ENCODE measurements at places on chromosomes 6 and 20.

- DNase-seq, result no peak
Measured at GRCh38 chr6:166921570-166921969, 34.8 kb downstream of the RNASET2 start.

- no peak for DNase-seq
Measured at GRCh38 chr20:44931911-44932310, 22.1 kb downstream of the PABPC1L start.

GRCh38 chr20:689348-689747 lies 13.7 kb upstream of the SCRT2 start:
- DNase-seq, result no peak

GRCh38 chr6:53925891-53926290 lies 131.1 kb downstream of the LRRC1 start:
- no peak for DNase-seq

GRCh38 chr6:102525336-102525735 lies 1131.8 kb downstream of the GRIK2 start:
- no peak for DNase-seq

DNA sequence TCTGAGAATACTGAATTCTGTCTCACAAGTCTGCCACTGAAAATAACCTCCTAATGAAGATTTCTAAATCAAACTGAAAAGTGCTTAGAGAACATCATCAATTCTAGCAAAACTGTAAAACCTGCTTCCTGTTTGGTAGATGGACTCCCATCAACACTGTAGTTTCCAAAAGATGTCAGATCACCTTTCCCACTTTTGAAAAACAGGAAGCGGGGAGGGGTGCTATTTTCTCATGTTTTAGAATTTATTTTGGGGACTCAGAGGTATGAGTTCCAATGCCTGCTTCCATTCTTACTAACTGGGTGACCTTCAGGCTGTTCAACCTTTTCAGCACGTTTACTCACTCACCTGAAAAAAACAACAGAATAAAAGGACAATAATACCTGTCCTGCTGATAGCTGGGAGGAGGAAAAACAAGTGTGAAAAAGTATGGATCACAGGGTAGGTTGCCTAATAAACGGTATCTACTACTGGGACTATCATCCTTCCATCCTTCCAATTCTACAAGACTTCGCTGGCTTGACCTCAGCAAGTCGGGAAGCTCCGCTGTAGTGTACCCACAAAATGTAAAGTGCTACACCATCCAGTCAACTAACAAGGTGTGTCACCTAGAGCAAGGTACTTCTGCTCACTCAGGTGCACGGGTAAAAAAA lies 1.1 kb downstream of the ATP5F1E start:
- DNase-seq, result no peak

GRCh38 chr6:167237438-167238145 lies 53.5 kb upstream of the UNC93A start:
- no peak for DNase-seq

- no peak for DNase-seq
Measured at GRCh38 chr6:33732817-33733708, 13.6 kb downstream of the IP6K3 start.

GRCh38 chr20:20487811-20488210 lies 119.9 kb downstream of the INSM1 start:
- DNase-seq, result no peak

DNA sequence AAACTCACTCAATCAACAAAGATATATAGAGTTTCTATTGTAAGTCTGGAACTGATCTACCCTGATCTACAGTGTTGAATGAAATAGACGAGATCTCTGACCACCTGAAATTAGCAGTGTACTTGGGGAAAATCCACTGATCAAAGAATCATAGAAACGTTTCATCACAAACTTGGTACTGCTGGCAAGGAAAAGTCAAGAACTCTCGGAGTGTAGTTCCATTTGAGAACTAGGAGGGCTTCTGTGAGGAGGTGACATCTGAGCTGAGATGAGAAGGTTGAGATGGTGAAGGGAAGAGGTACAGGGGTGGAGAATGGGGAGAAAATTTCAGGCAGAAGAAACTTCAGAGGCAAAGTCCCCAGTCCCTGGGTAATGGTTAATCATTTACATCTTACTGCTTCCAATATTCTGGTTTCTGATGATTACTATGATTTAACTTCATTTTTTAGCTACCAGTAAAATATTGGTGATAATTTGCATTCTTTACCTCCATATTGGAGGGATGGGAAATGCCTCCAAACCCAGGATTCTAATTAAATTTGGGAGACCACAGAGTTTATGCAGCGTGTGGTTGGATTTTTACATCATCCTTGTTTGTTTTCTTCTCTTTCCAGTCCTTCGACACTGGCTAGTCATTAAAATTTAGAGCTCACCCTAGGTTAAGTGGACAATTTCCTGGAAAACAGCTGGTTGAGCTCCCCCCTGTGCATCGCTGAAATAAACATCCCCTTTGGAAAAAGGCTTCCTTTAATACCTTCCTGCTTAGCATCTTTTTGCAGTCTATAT lies 191.9 kb downstream of the BCAS1 start:
- DNase-seq, result no peak

DNA sequence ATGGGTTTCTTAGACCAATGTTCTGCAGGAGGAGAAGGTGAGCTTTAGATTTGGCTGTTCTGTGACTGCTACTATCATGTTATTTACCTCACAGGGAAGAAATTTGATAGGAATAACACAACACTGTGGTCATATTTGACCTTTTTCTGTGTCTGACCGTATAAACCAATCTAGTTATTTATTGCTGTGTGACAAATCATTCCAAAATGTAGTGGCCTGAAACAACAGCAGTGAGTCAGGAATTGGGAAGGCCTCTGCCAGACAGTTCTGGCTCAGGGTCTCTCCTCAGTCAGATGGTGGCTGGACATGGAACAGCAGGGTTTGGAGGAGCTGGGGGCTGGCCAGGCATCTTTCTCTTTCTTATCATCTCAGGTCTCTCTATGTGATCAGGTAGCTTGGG lies 33.0 kb downstream of the RIPOR2 start:
- DNase-seq, result no peak

- DNase-seq, result no peak
Measured at GRCh38 chr20:57432862-57433491, 41.8 kb downstream of the RBM38 start.

GRCh38 chr6:88177961-88178464 lies 11.9 kb upstream of the CNR1 start:
- no peak for DNase-seq

DNA sequence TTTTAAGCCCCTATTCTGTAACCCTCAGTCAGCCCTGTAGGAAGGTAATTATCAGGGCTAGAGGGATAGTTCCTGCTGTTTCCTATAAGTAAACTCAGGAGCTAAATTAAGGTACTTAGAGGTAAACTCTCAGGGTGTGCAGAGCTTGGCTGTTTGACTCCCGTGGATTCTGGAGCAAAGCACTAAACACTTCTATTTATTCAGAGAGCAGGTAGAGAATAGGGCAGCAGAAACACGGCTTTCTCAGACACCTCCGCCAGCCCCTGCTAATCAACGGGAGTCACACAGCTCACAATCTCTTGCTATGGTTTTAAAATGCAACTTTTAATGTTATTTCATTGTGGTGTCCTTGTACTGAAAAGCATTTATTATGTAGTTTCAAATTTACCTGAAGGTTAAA lies 21.8 kb downstream of the PRKN start:
- DNase-seq, result no peak

GRCh38 chr6:2988094-2988425 lies 11.6 kb upstream of the NQO2 start:
- no peak for DNase-seq

- peak; percentile 49 for DNase-seq
Measured at GRCh38 chr6:100176311-100176950, 182.4 kb upstream of the MCHR2 start.

- no peak for DNase-seq
Measured at GRCh38 chr6:157464653-157465535, 83.9 kb downstream of the ZDHHC14 start.

GRCh38 chr6:10529231-10529801 lies 8.2 kb downstream of the GCNT2 start:
- DNase-seq, result no peak

DNA sequence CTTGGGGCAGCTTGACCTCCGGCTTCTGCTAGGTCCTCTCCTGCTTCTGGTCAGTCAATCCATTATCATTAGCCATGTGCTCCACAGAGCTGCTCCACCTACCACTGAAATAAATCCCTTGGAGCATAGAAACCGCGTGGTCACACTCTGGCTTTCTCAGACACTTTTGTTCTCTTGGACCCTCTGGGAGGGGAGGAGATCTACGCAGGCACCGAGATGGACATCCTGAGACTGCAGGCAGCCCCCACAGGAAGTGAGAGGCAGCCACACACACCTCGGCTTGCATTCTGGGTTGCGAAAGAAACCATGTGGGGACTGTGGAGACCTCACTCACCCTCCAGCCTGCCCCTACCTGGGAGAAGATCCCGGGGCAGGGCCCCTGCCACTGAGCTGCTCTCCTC lies 79.5 kb downstream of the FYN start:
- no peak for DNase-seq

DNA sequence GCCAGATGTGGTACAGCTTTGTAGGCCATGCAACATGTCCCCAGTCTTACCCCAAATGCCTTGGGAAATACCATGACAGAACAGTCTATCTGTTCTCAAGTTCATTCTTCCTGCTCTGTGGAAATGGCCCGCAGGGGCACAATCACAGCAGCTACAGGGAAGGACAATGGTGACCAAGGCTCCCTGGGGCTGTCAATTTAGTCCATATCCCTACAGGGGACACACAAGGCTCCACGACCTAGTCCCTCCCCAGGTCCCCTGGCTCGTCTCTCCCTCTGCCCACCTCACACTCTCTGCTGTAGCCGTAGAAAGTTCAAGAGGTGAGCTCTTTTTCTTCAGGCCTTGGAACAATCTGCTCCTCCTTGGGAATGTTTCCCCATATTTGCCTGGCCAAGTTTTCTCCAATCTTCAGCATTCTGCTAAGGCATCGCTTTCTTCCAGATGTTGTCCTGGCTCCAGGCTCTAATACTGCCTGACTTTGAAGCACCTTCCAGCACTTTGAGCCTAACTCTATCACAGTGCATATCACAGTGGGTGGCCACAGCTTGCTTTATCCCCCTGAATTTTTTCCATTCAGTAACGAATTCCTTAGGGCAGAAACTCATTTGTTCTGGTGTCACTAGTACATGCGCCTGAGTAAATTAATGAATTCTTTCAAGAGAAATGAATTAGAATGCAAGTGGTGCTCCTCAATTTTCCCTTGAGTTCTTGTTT lies 92.6 kb downstream of the MAP3K7 start:
- DNase-seq, result no peak

- no peak for DNase-seq
Measured at GRCh38 chr6:124055395-124055794, 251.7 kb downstream of the NKAIN2 start.

- DNase-seq, result no peak
Measured at GRCh38 chr6:151111670-151112069, 128.1 kb upstream of the AKAP12 start.

GRCh38 chr20:52746770-52747169 lies 225.4 kb upstream of the TSHZ2 start:
- no peak for DNase-seq

- DNase-seq, result no peak
Measured at GRCh38 chr6:118187568-118188164, 280.6 kb downstream of the SLC35F1 start.

DNA sequence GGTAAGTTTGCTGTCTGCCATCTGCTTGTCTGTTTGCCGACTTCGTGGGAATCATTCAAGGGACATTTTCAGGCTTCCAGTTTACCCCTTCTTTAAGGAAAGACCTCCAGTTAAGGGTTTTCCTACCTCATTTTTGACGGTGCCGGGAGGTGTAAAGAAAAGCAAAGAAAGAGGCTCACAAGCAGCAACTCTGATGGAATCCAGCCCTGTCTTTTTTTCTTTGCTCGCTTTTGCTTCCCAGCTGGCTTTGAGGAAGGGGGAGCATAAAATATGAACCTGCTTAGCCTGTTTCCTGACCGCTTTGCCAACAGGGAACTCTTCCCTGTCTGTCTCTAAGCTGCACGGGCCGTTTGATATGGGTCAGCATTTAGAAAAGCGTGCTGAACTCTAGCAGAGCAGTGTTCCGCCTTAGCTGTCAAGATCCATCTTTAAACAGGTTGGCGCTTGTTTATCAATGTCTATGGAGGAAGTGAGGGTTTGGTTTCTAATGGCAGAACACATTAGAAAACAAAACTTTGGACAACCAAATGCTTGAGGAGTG lies 13.8 kb downstream of the SYTL3 start:
- DNase-seq, result no peak

GRCh38 chr6:16705081-16705993 lies 55.9 kb downstream of the ATXN1 start:
- no peak for DNase-seq

- no peak for DNase-seq
Measured at GRCh38 chr6:89079511-89080234, 878 bp upstream of the PNRC1 start.

GRCh38 chr6:31472259-31472658 lies 25.7 kb upstream of the MICB start:
- no peak for DNase-seq

GRCh38 chr6:161300823-161301222 lies 27.0 kb upstream of the AGPAT4 start:
- no peak for DNase-seq

DNA sequence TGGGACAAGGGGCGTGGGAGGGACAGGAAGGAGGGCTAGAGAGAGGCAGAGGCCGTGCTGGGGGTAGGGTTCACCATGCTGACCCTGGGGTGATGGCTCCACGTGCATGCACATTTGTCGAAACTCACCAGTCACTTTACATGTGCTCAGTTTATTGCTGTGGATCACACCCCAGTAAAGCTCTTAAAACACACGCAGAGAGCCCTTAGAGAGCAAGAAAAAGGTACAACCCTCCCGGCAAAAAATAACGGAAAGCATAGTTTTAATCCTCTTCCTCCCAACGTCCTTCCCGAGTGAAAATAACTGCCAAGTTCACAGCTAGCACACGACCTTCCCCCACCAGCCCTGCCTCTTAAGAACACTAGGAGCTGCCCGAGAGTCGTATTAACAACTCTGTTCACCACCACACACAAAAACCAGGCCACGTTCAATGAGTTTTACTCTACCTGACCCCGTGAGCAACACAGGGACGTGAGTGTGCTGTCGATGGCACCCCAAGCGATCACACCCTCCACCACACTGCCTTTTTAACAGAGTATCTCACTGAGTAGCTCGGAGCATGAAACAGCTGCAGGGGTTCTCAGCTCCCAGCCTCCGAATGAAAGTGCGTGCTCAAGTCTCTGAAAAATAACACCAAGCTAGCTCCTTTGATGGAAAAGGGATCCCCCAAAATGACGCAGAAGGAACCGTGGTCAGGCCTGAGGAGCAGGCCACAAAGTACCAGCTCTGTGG lies 39.7 kb downstream of the TAF4 start:
- peak; percentile 26 for DNase-seq

- DNase-seq, result no peak
Measured at GRCh38 chr20:6665161-6665560, 102.3 kb upstream of the BMP2 start.

GRCh38 chr6:18600255-18600654 lies 213.1 kb downstream of the RNF144B start:
- DNase-seq, result no peak

DNA sequence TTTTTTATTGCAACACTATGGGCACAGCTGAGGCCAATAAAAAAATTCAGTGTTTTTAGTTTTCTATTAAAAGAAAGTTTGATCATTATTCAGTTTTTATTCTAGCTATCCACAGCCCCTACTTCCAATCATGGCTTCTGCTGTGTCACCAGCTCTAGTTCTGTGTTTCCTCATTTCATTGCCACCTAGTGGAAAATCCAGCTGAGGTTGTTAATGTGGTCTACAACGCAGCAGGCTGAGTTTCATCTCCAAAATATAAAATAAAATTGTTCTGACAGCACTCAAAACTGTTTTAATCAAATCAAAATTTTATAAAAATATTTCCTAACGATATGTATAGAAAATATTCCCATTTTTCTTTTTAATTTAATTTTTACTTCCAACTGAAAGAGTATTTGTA lies 13.6 kb downstream of the COL9A1 start:
- DNase-seq, result no peak

- DNase-seq, result no peak
Measured at GRCh38 chr20:13469262-13469661, 169.5 kb downstream of the TASP1 start.
